ENCODE measurements at places on chromosomes 3 and 15.

DNA sequence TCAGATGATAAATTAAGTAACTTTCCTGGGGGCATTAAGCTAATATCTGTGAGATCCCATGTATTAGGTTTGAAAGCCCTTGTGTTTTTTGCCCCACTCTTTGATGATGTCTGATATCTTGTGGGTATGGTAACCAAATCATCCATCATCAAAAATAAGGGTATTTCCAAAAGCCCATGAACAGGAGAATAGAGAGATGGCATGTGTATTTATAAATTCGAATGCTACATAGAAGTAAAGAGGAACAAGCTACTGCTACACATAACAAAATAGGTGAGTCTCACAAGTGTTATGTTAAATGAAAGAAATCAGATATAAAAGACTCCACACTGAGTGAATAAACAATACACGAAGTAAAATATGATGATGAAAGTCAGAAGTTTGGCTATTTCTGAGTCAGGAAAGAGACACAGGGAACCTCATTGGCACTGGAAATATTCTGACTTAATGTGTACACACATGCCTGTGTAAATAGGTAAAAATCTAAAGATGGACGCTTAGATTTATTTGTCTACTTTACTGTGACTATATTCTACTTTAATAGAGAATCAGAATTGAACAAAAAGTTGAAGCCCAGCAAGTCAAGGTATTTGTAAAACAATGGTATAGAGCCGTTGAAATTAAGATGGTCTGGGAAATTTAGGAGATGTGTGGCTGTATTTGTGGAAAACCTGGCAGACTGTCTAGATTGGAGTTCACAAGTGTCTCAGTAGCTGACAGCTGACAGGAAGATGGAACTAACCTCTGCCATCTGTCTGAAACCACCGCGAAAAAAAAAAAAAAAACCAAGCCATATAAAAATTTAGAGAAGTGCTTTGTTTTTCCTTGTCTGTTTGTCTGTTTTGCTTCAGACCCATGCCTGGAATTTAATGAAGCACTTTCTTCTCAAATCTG is 111.0 kb upstream of the TGFBR2 start:
- DNase-seq = no peak

DNA sequence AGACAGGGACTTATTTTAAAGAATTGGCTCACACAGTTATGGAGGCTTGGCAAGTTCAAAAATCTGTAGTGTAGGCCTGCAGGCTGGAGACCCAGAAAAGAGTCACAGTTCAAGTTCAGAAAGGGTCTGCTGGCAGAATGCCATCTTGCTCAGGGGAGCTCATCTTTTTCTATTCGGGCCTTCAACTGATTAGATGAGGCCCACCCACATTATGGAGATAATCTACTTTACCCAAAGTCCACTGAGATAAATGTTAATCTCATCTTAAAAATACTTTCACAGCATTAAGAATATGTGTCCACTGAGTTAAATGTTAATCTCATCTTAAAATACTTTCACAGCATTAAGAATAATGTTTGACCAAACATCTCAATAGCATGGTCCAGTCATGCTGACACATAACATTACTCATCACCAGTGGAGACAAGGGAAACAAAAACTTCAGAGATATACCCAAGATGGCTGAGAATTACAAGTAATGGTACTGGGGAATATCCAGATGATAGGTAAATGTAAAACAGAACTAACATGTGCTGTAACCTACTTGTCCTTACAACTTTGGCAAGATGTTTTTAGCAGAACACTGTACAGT is 74.3 kb upstream of the STAC start:
- DNase-seq = no peak

DNA sequence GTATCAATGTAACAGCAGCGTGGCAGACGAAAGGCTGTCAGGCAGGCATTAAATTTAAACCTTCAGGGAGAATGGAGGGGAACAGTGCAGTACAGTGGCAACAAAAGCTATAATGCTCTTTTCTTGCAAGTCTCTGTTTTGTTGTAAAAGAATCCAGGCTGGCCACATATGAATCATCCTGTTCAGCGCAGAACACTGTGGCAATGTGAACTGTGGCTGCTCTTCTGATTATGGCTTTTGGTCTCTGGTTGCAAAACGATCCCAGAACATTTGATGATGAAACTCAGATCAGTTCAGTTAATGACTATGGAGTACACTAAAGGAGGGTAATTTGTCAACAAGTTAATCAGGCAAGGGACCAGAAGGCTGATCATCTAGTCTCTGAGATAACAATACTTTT is 219.7 kb upstream of the SGO1 start:
- DNase-seq = no peak

DNA sequence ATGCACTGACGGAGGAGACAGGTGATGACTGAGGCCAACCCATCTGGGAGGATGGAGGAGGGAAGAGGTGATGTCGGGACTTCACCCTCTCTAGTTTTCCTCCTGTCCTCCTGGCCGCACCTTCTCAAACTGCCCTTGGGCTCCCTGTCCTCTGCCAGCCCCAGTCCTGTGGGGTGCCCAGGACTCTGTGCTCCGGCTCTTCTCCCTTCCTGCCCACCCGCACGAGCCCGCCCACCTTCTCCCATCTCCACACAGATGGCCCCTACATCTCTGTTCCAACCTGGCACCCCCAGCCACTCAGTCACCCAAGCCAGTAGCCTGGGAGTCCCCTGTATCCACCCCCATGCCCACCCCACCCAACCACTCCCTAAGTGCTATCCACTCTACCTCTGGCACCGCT is 206.7 kb upstream of the LINGO1 start:
- DNase-seq = no peak

GRCh38 chr3:31423482-31423881 is 109.2 kb upstream of the STT3B start:
- no peak for DNase-seq

GRCh38 chr15:83323296-83323711 is 38.8 kb upstream of the BNC1 start:
- DNase-seq = no peak

DNA sequence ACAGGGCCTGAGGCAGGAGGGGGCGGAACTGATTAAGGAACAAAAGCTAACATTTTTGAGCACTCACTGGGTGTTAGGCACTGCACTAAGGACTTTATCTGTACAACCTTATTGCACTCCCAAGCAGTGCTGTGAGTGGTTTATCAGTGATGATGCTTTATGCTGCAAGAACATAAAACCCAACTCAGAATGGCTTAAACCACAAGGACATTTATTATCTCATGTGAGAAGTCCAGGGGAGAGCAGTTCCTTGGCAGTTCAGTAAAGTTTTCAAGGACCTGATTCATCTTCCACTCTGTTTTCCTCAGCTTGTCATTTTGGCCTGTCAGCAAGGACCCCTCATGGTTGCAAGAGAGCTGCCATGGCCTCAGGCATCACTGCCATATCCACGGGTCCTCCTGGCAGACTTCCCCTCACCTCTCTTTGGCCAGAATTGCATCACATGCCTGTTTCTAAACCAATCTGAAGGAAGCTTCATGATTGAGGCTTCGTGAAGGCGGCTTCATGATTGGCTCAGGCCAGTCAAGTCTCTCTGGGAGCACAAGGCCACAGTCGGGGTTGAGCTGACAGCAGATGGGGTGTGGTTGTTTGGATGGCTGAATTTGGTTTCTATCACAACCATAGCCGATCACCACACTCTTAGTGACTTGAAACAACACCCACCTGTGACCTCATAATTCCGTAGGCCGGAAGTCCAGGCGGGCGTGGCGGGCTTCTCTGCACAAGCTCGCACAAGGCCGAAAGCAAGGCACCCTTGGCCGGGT is 15.8 kb downstream of the EFCC1 start:
- no peak for DNase-seq

DNA sequence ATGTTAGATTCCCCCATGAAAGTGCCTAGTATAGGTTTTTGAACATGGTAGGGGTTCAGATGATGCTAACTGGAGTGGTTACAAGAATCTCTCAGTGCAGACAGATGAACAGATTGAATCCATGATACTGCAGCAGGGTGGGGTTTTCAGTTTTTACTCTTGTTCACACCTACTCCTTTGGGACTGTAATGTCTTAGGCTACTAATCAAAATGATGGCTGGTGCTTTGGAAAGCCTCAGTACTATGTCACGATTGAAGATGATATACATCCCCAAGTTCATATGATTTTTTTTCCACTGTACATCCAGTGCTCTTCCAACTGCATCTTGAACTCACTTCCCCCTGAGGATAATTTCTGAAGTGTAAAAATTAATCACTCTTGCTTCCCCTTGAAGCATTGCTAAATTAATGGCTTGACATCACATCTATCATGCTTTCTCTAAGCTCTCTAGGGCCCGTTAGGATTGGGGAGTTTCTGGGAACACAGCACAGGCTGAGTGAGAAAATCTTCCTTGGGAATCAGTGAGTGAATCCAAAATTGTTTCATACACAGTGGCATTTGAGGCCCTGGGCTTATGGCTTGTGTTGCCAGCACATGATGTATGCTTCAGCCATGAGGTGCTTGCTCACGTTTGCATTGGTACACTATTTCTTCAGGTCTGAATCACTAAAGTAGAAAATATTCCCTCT is 115.0 kb upstream of the TPRG1 start:
- DNase-seq = no peak

DNA sequence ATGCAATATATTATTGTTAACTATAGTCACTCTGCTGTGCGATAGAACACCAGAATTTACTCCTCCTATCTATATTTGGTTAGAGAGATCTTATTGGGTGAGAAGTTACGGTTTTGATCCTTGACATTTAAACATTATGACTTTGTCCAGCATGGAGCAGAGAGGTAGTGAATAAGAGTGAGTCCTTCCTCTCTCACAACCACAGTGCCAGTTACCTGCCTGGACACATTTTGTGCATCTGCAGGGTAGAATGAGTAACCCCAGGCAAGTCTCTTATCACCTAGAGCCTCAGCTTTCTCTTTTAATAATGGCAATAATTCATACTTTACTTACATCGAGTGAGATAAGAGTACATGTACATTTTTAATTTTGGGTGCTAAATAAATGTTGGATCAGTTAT is 24.1 kb downstream of the KAT2B start:
- DNase-seq = no peak

GRCh38 chr3:141243271-141243707 is 11.7 kb downstream of the PXYLP1 start:
- no peak for DNase-seq

DNA sequence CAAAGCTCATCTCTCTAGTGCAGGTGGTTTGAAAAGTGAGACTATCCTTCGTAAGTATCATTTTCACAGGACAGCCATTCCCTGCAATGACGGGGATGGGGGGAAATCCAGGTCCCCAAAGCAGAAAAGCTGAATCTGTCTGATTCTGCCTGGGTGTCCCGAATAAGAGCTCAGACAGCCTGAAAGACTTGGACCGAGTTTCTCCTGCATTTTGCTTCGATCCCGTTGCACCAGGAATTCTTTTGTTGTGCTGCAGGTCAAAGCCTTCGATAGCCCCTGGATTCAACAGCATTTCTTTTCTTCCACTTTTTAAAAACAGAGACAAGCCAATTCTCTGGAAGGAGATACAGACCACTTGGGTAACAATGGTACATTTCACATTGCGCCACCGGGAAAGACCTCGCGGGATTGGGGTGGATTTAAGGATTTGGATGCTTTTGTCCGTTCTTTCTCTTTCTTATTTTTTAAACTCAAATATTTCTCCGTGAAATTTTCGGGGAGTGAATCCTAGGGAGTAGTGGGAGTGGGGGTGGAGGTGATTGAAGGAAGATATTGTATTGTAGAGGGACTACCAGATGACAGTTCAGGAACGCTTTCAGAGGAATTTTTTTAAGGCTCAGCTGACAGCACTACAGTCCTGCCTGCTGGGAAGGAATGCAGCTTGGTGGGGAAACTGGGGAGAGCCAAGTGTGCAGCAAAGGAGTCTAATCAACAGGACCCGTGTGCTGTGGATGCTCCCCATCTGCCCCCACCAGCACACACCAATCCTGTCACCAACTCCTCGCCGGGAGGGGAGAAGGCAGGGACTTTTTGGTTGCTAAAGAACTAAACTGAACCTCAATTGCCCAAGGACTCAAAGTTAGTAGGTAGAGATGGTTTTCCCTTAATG is 2.6 kb downstream of the SLITRK3 start:
- no peak for DNase-seq

- no peak for DNase-seq
Measured at GRCh38 chr3:112770032-112770626, 76.5 kb downstream of the CD200R1L start.

- no peak for DNase-seq
Measured at GRCh38 chr3:39255503-39256325, 24.1 kb downstream of the CX3CR1 start.

DNA sequence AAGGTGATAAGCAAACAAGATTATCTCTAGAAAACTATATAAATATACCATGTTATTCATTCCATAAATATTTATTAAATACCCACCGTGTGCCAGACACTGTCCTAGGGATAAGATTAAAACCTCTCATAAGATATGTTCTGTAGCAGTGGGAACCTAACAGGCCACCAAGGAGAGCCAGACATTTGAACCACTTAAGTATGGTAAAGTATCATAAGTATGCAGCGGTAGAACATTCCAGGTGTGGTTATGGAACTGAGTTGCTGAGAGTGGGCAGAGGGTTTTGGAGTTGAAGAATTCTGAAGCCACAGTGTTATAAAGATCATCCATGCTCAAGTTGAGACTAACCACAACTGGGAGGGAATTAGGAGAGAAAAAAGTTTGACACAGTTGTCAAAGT is 14.7 kb downstream of the FILIP1L start:
- DNase-seq = no peak

- DNase-seq = no peak
Measured at GRCh38 chr3:72043204-72044133, 258.5 kb upstream of the PROK2 start.

- DNase-seq = no peak
Measured at GRCh38 chr15:26562336-26562735, 210.5 kb downstream of the GABRB3 start.

DNA sequence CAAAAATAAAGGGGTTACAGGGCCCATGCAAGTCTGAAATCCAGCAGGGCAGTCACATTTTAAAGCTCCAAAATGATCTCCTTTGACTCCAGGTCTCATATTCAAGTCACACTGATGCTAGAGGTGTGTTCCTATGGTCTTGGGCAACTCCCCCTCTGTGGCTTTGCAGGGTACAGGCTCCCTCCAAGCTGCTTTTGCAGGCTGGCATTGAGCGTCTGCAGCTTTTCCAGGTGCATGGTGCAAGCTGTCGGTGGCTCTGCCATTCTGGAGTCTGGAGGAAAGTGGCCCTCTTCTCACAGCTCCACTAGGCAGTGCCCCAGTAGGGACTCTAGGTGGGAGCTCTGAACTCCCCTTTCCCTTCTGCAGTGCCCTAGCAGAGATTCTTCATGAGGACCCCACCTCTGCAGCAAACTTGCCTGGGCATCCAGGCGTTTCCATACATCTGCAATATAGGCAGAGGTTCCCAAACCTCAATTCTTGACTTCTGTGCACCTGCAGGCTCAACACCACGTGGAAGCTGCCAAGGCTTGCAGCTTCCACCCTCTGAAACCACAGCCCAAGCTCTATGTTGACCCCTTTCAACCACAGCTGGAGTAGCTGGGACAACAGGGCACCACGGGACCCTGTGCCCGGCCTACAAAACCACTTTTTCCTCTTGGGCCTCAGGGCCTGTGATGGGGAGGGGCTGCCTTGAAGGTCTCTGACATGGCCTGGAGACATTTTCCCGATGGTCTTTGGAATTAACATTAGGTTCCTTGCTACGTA is 80.1 kb upstream of the PLSCR5 start:
- DNase-seq = no peak

Measured in LNCaP clone FGC (cell line).